Central memory CD4-positive, alpha-beta T cell (primary cell): ENCODE measurements at places on chromosomes 6 and 20.

DNA sequence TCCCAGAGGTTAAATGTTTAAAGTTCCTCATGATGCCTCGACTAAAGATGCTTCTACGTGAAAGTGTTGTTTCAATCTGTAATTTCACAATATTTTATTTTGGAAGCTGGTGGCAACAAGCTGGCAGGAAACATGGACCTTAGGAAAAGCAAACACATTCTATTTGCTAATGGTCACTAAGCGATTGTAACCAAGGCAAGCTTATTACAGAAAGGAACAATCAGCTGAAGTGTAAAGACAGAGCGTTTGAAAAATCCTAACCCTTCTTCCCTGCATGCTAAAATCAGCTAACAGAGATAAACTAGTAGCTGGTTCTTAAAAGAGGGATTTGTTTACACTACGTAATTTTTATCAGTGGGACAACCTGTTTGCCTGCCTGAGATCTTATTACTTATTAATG is 50.0 kb downstream of the IL20RA start:
- no peak for DNase-seq

DNA sequence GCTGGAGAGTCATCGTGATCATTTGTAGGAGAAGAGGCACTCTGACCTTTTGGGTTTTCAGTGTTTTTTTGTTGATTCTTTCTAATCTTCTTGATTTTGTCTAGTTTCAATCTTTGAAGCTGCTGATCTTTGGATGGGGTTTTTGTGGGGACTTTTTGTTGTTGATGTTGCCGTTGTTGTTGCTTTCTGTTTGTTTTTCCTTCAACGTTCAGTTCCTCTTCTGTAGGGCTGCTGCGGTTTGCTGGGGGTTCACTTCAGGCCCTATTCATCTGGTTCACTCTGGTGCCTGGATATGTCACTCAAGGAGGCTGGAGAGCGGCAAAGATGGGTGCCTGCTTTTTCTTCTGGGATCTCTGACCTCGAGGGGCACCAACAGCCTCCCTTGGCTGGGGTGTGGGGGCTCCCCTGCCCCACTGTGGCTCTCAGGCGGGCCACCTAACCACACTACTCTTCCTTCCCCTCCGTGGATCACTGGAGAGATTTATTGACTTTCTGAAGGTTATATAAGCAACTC is 21.5 kb upstream of the TMEM244 start:
- DNase-seq = no peak

GRCh38 chr6:67199425-67199824 is 1435.7 kb upstream of the ADGRB3 start:
- DNase-seq = no peak

DNA sequence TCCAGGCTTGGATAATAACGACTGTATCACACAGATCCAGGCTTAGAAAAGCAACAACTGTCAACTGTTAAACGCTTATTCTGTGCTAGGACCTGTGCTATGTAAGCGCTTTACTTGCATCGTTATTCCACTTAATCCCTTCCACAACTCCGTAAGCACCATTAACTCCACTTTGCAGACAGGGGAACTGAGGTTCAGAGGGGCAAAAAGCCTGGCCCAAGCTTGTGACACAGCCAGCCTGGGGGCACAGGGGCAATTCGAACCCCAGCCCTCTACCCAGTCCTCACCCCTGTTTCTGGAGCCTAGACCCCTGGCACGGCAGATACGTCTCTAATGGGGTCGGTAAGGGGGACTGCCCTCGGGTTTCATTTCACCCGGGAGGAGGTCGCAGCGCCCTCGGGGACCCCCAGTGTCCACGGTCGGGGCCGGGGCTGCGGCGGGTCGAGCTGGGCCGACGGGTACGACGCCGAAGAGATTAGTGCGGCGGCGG is 411 bp downstream of the DSN1 start:
- no peak for DNase-seq

DNA sequence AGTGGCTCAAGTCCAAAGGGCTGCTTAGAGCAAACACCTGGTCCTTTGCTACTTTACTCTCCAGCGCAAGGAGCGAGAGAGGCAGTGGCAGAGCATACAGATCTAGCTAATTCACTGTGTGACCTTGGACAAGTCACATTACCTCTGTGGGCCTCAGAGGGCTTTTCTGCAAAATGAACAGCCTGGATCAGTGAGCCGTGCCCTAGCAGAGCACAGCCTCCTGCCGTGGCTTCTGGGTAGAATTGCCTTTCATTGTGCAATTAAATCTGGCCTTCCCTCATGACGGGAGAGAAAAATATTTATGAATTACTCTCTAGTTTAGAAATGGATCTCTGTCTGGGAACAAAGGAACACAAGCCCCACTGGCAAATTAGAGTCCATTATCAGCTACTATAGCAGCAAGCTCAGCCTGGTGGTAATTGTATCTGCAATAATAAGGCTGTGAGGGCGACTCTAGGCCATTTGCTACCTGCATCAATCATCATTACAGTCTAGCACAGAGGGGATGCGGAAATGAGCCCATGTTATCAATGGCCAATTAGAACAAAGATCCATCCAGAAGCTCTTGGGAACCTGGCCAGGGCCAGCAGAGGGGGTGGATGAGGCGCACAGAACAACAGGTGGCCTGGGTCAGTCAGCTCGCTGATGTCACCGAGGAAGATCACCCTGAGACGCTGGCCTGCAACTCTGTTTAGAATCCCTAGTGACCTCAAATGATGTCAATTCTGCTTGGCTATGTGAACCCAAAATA is 114.2 kb upstream of the LY86 start:
- DNase-seq = no peak

DNA sequence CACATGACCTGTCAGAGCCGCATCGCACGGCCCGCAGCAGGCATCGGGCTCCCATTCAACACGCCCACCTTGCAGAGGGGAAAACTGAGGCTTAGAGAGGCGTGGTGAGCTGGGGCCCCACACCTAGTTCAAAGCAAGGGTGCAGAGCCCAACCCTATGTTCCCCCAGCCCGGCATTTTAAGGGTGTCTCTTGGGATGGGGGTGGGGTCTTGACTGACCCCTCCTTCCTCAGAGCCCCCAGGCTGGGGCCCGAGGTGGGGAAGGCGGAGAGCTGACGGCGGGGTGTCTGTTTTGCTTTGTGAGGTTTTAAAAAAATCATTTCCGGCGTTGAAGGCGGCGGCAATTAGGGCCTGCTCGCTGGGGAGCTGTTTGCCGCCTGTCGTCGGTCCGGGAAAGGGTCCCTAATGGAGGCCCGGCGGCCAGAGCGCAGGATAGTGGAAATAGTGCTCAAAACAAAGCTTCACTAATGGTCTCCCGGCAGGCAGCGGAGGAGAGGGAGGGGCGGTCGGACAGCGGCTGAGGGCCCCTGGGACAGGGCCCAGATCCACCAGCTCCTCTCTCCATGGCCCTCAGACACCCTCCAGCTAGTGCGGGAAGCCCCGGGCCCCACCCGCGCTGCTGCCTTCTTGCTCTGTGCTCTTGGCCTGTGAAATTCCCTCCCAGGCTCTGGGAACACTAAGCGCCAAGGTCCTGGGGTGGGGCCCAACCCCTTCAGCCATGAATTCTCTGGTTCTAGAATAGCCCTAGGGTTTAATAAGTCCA is 11.9 kb downstream of the VSTM2L start:
- no peak for DNase-seq

GRCh38 chr6:8102122-8102958 is at the start of gene EEF1E1:
EEF1E1 (minus strand) TSS chr6:8102548; CDS start chr6:8102521, 27 bp downstream.
- peak; percentile 92 for DNase-seq

DNA sequence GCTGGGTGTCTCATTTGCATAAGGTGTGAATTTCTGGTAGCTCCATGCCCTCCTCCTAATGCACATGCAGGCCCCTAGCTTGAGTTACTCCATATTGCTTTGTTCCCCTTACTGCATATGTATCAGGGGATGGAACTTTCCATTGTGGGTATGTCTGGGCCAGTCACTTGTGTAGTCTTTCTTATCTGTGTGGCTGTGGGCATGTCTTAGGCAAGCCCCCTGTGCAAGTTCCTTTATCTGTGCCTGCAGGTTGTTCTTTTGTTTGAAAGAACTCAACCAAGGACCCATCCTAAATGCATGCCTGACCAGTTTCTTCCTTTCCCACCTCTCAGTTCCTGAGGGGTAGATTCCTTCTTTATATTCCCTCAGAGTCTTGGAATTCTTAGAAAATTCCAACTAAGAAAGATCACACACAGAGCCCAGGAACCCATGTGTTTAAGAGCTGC is 23.6 kb downstream of the MBOAT1 start:
- no peak for DNase-seq

GRCh38 chr6:23790756-23791155 is 335.3 kb upstream of the NRSN1 start:
- no peak for DNase-seq

- no peak for DNase-seq
Measured at GRCh38 chr6:35396991-35397390, 54.6 kb downstream of the PPARD start.

DNA sequence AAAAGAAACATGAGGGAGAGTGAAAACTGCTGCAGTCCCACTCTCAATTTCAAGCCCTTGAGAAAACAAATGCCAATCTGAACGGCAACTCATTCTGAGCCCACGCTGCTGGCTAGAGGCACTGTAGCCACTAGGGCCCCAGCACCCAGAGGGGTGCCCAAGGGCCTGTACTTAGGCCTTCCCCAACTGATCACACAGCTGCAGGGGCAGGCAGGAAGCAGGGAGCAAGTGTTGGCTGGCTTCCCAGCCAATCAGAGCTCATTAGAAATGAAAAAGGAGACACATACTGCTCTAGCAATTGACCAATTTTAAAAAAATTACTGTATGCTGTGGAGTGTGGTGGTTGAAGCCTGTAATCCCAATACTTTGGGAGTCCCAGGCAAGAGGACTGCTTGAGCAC is 3.7 kb upstream of the BEND3 start:
- no peak for DNase-seq

DNA sequence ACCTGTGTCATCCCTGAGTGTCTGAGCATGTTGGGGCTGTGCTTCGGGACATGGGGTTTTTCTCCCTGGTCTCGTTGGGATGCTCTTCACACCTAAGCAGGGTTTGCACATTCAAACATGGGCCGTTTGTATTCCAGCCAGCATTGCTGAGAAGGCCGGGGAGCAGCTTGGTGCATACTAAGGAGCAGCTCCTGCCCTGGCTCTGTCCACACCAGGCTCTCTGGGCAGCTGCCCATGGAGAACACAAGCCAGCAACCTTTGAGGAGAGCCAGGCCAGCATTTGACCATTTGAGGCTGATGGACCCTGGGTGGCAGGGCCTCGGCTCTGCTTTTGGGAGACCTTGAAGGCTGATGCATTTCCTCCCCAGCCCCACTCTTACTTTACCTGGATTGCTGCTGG is 92.1 kb downstream of the PHACTR3 start:
- no peak for DNase-seq

DNA sequence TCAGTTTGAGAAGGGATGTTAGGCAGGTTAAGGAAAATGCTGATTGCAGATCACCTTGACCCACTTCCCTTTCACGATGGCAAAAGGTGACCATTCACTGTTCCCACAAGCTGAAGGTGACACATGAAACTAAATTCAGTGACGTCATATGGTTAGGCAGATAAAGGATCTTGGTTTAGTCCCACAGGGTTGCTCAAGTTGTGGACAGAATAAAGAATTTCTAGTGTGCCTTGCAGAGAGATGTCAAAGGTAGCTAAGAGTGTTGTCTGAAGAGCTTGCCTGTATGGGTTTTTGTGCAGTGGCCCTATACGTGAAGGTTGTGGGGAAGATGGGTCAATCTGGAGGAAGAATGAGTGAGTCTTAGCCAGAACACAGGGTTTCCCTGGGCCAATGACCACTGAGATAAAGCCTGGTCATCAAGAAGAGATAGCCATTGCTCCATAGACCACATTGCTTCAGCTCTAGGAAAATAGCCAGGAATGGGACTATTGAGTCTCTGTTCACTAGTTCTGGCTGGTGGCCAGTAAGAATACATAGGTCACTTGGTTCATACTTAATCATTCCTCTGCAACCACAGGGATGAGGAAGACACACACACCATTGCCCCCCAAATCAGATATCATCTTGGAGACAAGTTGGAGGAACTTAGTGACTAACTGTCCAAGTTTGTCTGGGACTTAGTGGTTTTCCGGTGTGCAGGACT is 148.5 kb upstream of the ATXN1 start:
- DNase-seq = no peak

- no peak for DNase-seq
Measured at GRCh38 chr20:58652606-58653294, 1.7 kb downstream of the STX16 start.

GRCh38 chr6:107563694-107564588 is 74.0 kb downstream of the SOBP start:
- no peak for DNase-seq

- no peak for DNase-seq
Measured at GRCh38 chr6:83758533-83758932, 49.6 kb upstream of the SNAP91 start.

GRCh38 chr6:27312146-27312949 is at the start of gene POM121L2:
POM121L2 (minus strand) TSS chr6:27312273; CDS start chr6:27312170, 103 bp downstream.
- DNase-seq = peak; percentile 43

DNA sequence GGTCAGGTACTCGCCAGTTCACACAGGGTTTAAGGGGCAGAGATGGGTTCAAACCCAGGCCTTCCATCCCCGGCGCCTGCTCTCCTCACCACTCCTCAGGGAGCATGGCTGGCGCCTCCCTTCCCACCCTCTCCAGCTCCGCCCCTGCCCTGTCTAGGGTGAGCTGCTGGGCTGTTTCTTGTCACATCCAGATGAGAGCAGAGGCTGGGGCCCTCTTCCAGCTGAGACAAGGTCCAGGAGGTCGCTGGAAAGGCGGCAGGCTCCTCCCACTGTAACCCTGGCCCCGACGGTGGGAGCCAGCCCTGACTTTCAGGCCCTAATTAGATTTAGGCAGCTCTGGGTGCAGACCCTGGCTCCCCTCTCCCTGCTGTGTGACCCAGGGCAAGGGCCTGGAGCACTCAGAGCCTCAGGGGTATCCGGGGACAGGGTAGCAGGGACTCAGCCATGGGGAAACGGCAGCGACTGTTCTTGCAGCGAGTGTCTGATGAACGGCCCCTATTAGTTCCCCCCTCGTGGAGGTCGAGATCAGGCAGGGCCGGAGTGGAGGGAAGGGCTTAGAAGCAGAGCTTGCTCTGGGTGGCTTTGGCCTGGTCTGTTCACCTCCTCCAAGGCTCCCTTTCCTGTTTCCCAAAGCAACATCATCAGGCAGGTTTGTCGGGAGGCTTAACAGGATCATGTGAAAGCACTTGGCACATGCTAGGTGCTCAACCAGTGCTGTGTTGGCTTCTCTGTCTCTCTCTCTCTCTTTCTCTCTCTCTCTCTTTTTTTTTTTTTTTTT is 33.4 kb downstream of the SNAI1 start:
- DNase-seq = no peak

- no peak for DNase-seq
Measured at GRCh38 chr6:161265554-161265953, 8.3 kb downstream of the AGPAT4 start.

GRCh38 chr6:3221578-3221977 is 5.9 kb downstream of the TUBB2B start:
- DNase-seq = no peak
